ENCODE measurements at places on chromosomes 4 and X. TPM values are rescaled to one million over a fixed set of nuclear protein-coding genes. Genes with fewer than 3 reads are reported as not detected.

ARHGAP10 gene
- total RNA-seq, result 5.9 TPM

CT45A2 gene
- total RNA-seq, result not detected

EXOC1L gene
- not detected for total RNA-seq

PRR32 gene
- not detected for total RNA-seq

CABS1 gene
- total RNA-seq, result not detected

EVC2 gene
- total RNA-seq, result 0.78 TPM

DNA sequence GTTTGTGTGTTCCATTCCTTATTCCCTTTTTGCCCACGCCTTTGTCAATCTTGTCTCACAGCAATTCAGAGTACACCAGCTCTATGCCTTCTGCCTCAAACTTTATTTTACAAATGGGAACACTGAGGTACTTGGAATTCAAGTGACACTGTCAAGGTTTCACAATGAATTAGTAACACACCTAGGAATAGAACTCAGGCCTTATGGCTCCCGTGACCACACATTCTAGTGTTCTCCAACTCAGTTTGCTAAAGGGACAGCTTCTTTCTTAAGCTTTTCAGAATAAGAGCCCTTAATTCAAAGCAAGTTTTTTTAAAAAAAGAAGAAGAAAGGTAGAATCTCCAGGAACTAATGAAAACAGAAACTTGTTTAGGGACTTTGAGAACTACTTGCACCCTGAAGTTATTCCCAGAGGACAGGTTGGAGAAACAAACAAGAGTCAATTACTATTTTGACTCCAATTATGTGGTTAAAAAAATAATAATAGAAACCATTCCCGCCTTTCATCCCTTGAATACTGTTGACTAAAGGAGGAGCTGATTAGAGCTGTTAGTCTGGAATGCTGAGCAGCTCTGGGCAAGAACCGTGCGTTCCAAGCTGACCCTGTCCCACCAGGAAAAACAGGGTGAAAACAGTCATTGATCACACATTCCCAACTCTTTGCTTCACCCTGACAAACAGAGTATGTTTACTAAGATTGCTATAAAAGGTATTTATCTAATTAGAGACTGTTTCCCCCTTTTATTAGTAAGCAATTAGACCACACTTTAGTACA lies 408.8 kb upstream of the CNKSR2 start:
- no peak for DNase-seq

DNA sequence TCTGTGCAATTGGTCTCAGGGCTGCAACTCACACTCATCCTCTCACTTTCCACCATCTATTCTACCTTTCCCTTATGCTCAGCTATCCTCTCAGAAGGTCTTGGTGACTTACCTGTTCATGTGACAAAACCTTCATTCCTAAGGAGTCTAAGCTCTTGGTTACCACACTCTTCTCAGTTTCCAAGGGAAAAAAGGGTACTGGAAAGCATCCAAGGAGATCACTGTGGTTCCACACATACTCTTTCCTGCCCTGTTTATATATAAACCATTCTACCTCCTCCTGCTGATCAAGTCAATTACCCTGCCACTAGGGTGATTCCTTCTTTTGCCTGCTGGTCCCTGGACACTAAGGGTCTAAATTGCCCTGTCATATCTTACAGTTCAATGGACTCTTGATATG lies 57.2 kb upstream of the MAML3 start:
- no peak for DNase-seq

GRCh38 chrX:30830326-30830943 lies 58.6 kb downstream of the TAB3 start:
- no peak for DNase-seq

GRCh38 chr4:64495946-64496345 lies 86.7 kb upstream of the TECRL start:
- no peak for DNase-seq

GRCh38 chr4:149343614-149344013 lies 472.0 kb downstream of the IQCM start:
- DNase-seq, result no peak

GRCh38 chr4:121009578-121010478 lies 62.5 kb downstream of the NDNF start:
- DNase-seq, result no peak

DNA sequence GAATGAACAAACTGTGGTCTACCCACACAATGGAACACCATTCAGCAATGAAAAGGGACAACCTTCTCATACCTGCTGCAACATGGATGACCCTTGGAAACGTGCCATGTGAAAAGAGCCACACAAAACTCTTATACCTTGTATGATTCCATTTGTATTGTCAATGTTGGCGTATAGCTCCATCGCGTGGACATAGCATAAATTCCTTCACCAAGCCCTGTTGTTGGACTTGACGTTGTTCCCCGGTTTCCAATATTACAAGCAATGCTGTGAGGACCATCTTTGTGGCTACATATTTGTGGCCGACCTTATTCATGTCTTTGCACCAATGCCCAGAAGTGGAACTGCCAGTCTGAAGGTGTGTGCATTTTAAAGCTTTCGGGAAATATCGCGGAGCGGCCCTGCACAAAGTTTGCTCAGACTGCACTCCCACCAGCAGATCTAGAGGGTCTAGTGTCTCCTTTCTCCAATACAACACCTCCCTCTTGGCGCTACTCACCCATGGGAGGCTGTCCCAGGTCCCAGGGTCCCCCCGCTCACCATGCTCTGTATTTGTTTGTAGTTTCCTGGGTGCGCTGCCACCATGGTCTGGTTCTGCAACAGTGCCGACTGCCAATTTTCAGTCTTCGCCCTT lies at the start of gene CLDN34:
CLDN34 (plus strand) TSS at position 584 of the 634 bp plus-strand sequence; CDS start at position 584, 0 bp downstream.
- no peak for DNase-seq

DNA sequence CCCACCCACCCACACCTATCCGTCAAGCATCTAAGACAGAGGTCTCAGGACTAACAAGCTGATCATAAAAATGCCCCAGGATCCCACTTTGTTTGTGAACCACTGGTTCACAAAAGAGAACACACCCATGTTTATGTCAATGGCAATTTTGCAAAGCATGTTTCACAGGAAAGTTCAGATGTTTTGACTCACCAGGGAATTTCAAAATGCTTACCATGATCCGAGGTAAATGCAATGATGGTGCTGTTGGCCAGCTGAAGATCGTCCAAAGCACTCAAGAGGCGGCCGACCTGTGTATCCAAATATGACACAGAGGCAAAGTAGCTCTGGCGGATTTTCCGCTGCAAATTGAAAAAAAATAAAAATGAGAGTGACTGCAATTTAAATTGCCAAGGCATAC lies 15.0 kb downstream of the IDS start:
- DNase-seq, result no peak

DNA sequence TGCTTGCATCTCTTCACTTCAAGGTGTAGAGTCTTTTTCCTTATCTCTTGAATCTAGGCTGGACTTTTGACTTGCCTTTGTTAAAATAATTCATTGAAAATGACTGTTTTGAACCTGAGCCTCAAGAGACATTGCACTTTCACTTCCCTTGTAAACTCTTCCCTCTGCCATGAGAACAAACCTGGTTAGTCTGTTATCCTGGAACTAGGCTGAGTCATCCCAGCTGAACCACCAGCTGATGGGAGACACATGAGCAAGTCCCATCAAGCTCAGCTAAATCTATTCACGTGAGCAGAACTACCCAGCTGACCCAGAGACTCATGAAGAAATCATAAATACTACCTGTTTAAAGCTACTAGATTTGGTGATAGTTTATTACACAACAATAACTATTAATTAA lies 202.3 kb upstream of the CENPE start:
- no peak for DNase-seq

GRCh38 chrX:24796204-24796603 lies 102.5 kb downstream of the POLA1 start:
- DNase-seq, result no peak

DNA sequence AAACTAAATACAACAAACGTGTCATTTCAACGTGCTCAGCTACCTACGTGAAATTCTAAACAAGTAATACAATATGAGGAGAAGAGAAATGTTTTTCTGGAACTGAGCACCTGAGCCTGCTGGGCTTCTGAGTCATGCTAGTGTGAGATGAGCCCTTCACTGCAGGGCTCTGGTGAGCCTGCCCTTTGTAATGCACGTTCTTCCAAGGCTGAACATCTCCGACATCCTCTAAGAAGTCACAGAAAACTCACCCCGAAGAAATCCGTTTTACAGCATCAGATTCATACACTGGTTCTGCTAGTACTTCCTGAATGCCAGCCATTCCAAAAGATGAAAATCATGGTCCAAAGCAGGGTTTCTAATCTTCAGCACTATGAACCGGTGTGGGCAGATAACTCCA lies 157.1 kb downstream of the AMELX start:
- no peak for DNase-seq

DNA sequence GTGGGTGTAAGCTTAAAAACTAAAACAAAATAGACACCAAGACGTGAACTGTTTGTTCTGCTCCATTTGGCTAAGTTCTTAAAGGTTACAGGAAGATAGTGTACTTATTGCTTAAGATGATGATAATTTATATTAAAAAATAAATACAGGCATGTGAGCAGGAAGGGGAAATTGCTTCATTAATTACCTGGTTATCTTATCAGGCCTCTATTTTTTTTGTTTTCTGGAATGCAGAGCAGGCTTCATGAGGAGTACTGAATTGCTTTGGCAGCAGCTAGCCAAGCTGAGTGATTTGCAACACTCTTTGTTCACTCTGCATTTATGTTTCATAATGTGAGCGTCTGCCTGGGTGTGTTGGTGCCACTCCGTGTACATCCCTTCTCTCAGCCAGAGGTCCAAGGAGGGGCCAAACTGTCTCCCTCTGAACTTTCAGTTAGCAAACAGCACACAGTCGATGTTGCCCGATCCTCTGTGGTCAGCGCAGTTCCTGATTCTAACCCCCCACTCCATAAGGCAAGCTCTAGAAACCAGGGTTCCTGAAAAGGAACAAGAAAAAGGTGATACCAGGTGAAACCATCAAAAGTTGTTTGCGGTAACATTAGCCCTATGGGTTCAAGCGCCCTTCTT lies 348.2 kb downstream of the SPRY1 start:
- DNase-seq, result no peak

Measured in activated T-cell treated with anti-CD3 and anti-CD28 coated beads, Interleukin-2, amount 50 U/mL, for 4 hours (primary cell).